Activated CD8-positive, alpha-beta T cell treated with anti-CD3 and anti-CD28 coated beads for 36 hours (primary cell): ENCODE measurements at places on chromosomes 3 and 15. TPM values are rescaled to one million over a fixed set of nuclear protein-coding genes. Genes with fewer than 3 reads are reported as not detected.

DNA sequence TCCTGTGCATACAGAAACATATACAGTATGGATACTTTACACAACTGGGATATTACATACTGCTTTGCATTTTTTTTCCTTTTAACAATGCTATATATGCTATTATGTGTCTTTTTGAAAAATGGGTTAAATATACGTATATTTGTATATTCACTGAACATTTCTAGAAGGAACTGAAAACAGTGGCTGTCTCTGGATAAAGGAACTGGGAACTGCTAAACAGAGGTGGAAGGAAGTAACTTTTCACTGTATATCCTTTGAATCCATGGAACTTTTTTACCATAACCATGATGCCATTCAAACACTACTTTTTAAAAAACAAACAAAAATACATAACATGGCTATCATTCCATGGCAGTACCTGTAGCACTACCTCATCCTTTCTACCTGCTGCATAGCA, 1.8 kb downstream of the MTFMT start:
- no peak overlapping the region for H3K27ac ChIP-seq
- no peak for DNase-seq
- H3K27me3 ChIP-seq: peaks cover 3% of the 10 kb centered on the region
- peaks cover 13% of the 10 kb centered on the region for H3K4me1 ChIP-seq
- peaks cover 31% of the 10 kb centered on the region for H3K36me3 ChIP-seq

DNA sequence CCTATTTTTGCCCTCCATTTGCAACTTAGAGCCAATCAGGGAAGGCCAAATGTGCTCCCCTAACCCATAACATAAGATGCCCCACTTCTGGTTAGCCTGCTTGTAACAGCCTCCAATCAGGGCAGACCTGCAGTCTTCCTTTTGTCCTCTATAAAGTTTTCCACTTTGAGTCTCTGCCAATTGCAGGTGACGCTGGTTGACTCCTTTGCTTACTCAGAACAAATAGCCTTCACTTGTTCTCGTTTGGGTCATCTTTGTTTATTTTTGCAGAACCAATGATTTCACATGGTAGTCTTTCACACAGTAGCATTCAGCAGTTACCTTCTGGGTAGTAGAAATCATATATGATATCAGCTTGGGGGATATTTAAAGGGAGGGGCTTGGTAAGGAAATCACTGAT, 225.6 kb downstream of the MINAR1 start:
- H3K27ac ChIP-seq: no peak overlapping the region
- no peak for DNase-seq
- H3K36me3 ChIP-seq: no peaks in the 10 kb centered on the region
- H3K27me3 ChIP-seq: peaks cover 30% of the 10 kb centered on the region
- no peak overlapping the region for H3K4me3 ChIP-seq
- H3K4me1 ChIP-seq: no peaks in the 10 kb centered on the region

GRCh38 chr3:126816298-126816697, 112.3 kb downstream of the CHCHD6 start:
- DNase-seq: no peak
- no peak overlapping the region for H3K4me3 ChIP-seq
- H3K36me3 ChIP-seq: peaks cover 4% of the 10 kb centered on the region
- H3K4me1 ChIP-seq: no peaks in the 10 kb centered on the region
- H3K27me3 ChIP-seq: no peaks in the 10 kb centered on the region
- H3K27ac ChIP-seq: no peak overlapping the region

DNA sequence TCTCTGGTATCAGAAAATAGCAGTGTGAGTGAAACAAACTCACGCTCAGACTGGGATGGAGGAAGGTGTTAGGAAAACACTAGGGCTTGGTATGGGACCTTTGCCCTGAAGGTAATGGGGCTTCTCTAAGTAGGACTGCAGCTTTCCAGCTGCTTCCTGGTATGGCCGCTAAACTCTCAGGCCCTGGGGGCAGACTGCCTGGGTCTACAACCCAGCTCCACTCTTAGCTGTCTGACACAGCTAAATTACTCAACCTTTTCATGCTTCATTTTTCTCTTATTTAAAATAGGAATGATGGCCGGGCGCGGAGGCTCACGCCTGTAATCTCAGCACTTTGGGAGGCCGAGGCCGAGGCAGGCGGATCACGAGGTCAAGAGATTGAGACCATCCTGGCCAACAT, 5.2 kb upstream of the YEATS2 start:
- no peak for DNase-seq
- no peaks in the 10 kb centered on the region for H3K27me3 ChIP-seq
- H3K4me3 ChIP-seq: no peak overlapping the region

- H3K4me3 ChIP-seq: no peak overlapping the region
- no peaks in the 10 kb centered on the region for H3K36me3 ChIP-seq
- peaks cover 15% of the 10 kb centered on the region for H3K4me1 ChIP-seq
- peaks cover 21% of the 10 kb centered on the region for H3K27me3 ChIP-seq
These were observed 105.8 kb upstream of the GAP43 start for GRCh38 chr3:115517457-115518050.

- peak; percentile 12 for DNase-seq
- H3K27me3 ChIP-seq: no peaks in the 10 kb centered on the region
- H3K36me3 ChIP-seq: no peaks in the 10 kb centered on the region
- H3K4me1 ChIP-seq: peaks cover 4% of the 10 kb centered on the region
- no peak overlapping the region for H3K27ac ChIP-seq
These were observed 7.0 kb upstream of the UBE2Q2 start for GRCh38 chr15:75835990-75836958.

- DNase-seq: no peak
- peak overlapping the region; percentile 34 for H3K27ac ChIP-seq
- H3K4me1 ChIP-seq: peaks cover 48% of the 10 kb centered on the region
- H3K4me3 ChIP-seq: no peak overlapping the region
- no peaks in the 10 kb centered on the region for H3K27me3 ChIP-seq
These were observed 26.6 kb downstream of the SEMA7A start for GRCh38 chr15:74406992-74407705.

- no peak overlapping the region for H3K4me3 ChIP-seq
- H3K4me1 ChIP-seq: peaks cover 6% of the 10 kb centered on the region
- no peak overlapping the region for H3K27ac ChIP-seq
These were observed 30.0 kb upstream of the NR2E3 start for GRCh38 chr15:71780115-71780976.

- H3K4me3 ChIP-seq: no peak overlapping the region
- no peak for DNase-seq
- no peaks in the 10 kb centered on the region for H3K27me3 ChIP-seq
- no peak overlapping the region for H3K27ac ChIP-seq
These were observed 82.3 kb upstream of the AGTR1 start for GRCh38 chr3:148615382-148615781.

GRCh38 chr3:124997303-124998246, 58.2 kb downstream of the HEG1 start:
- peaks cover 42% of the 10 kb centered on the region for H3K36me3 ChIP-seq
- no peaks in the 10 kb centered on the region for H3K27me3 ChIP-seq
- H3K27ac ChIP-seq: no peak overlapping the region
- H3K4me3 ChIP-seq: no peak overlapping the region
- peaks cover 10% of the 10 kb centered on the region for H3K4me1 ChIP-seq

DNA sequence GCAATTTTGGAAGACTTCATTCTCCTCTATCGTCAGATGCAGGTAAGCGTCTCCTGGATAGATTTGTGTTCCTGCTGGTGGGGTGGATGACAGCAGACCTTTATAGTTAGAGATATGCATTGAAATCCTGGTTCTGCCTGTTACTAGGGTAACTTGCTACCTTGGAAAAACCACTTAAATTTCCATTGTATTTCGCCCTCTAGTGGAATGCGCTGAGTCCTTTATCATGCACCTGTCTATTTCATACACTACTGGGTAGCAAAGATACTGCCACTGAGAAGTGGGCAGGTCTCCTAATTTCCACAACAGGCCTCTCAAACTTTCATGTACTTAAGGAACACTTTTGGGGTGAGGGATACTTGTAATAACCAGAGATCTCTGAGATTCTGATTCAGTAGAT, 209.5 kb upstream of the SUCLG2 start:
- H3K27me3 ChIP-seq: no peaks in the 10 kb centered on the region
- DNase-seq: no peak
- H3K36me3 ChIP-seq: no peaks in the 10 kb centered on the region
- H3K4me1 ChIP-seq: no peaks in the 10 kb centered on the region

DNA sequence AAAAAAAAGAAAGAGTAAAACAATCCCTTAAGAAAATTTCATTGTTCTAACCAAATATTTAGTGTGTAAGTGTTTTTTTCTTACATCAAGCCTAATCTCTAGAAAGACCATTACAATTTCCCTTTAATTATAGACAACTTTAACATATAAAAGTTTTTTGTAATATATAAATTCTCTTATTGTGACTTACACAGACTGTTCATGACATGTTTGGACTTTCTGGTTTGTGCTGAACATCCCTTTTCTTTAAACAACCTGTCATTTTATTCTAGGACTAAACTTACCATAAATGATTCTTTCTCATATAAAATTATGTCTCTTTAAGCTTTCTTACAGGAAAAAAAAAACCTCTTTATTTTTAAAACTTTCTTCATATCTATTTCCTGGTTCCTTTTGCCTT, 13.0 kb upstream of the BTLA start:
- no peak for DNase-seq
- H3K36me3 ChIP-seq: peaks cover 7% of the 10 kb centered on the region
- peaks cover 18% of the 10 kb centered on the region for H3K4me1 ChIP-seq
- no peak overlapping the region for H3K27ac ChIP-seq
- no peaks in the 10 kb centered on the region for H3K27me3 ChIP-seq
- H3K4me3 ChIP-seq: no peak overlapping the region

- no peaks in the 10 kb centered on the region for H3K36me3 ChIP-seq
- H3K27ac ChIP-seq: no peak overlapping the region
These were observed 41.4 kb upstream of the FEZF2 start for GRCh38 chr3:62414786-62415185.

The GPR176 gene
- total RNA-seq: 0.16 TPM

The ZNF774 gene
- total RNA-seq: 1.4 TPM

The FRMD4B gene
- total RNA-seq: 11.8 TPM

The RETNLB gene
- total RNA-seq: not detected

The GABRB3 gene
- 0.16 TPM for total RNA-seq

The CCDC33 gene
- total RNA-seq: 0.16 TPM

The TRIM42 gene
- total RNA-seq: not detected

The PLOD2 gene
- total RNA-seq: 0.65 TPM
